ENCODE measurements at places on chromosomes 1 and 21.

DNA sequence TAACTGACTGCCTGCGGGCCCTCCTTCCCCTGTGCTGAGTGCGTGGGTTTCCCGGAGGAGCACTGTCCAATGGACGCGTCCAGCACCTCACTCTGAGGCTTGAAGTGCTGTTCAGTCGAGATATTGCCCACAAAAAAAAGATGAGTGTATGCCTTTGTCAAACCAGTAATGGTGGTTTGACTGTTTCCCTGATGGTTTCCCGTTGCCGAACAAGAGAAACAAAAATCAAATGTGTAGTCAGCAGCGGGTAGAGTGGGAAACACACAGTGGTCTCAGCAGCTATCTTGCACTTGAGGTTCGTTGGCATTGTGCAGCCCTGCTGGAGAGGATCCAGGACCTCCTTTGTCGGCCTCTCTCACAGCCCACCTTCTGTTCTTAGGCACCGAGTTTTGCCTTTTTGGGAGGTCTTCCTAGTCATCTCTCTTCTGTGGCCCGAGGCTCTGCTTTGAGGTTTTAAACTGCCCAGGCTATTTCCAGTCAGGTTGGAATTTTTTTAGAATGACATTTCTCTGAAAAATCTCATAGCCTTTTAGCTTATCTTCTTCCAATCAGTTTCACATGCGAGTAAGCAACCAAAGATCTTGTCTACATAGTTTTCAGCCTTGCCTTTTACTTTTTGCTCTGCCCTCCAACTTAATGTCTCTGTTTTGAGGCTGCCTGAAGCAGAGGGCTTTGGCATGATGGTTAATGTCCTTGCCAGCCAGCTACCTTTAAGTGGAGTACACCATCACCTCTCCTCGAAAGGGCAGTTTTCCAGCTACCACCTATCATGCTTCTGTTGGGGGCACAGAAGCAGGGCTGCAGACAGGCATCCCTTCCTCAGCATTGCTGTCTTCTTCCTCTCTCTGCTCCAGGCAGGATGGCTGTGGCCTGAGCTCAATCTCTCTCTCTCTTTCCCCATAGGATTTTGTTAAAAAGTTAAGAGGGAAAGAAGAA lies 132.3 kb downstream of the URB2 start:
- no peak for DNase-seq

GRCh38 chr1:43435146-43436145 lies 18.3 kb downstream of the HYI start:
- no peak for DNase-seq

DNA sequence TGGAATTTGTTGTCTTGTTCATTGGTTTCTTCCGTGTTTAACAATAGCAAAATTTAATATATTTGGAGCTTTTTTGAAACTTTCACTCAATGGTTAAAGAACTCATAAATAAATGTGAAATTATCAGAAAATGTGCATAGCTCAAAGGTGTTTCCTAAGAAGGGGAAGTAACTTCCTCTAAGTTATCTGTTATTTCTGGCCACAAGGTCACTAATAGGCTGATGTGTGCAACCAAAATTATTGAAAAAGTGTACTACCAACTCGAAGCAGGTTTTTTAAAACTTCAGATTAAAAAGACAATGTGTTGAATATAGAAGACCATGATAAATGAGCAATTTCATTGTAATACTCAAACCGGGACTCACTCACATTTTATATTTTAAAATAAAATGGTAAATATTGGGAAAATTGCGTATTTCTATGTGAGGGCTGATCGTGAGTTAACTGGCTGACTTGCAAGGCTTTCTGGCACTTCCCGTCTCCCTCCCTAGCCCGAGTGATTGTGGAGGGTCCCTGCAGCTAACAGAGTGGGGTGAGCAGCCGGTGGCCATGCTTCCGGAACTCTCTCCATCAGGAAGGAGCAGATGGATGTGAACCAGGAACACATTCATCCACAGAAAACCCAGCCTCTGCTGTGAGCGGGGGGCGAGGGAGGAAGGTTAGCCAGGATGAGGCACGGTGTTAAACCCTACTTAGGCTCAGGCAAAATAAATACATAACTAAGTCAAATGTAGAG lies 96.9 kb downstream of the ERG start:
- DNase-seq, result no peak

GRCh38 chr1:233060461-233060994 lies 110.1 kb downstream of the NTPCR start:
- no peak for DNase-seq

DNA sequence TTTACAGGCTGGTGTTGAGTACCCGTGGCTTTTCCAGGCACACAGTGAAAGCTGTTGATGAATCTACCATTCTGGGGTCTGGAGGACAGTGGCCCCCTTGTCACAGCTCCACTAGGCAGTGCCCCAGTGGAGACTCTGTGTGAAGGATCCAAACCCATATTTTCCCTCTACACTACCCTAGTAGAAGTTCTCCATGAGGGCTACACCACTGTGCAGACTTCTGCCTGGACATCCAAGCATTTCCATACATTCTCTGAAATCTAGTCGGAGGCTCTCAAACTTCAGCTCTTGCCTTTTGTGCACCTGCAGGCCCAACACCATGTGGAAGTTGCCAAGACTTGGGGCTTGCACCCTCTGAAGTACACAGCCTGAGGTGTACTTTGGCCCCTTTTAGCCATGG lies 227.8 kb downstream of the BACH1 start:
- DNase-seq, result no peak

- DNase-seq, result no peak
Measured at GRCh38 chr1:17277511-17278159, 28.7 kb downstream of the PADI3 start.

DNA sequence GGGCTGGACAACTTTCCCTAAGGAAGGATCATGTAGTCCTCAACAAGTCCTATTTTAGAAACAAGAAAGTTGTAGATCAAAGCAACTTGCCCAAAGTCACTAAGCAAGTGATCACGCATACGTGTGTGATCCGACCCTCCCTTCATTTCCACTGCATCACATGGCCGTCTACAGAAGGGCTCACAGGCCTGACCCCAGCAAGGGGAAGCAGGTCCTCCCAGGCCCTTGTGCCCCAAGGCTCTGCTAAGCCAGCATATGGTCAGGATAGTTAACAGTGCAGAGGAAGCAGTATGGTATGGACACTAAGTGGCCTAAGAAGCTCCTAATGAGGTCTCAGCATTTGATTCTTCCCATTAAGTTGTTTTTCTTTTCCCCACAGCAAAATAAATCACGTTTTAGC lies 24.8 kb downstream of the TFAP2E start:
- no peak for DNase-seq

GRCh38 chr21:23725576-23725975 lies 1881.7 kb downstream of the MRPL39 start:
- DNase-seq, result no peak

GRCh38 chr1:43447891-43448708 lies 5.6 kb downstream of the HYI start:
- DNase-seq, result no peak

GRCh38 chr1:20931930-20932436 lies 144.9 kb upstream of the HP1BP3 start:
- DNase-seq, result no peak

GRCh38 chr1:35326246-35326866 lies 57.8 kb downstream of the ZMYM4 start:
- DNase-seq, result no peak

GRCh38 chr1:231952154-231952553 lies 325.6 kb downstream of the DISC1 start:
- no peak for DNase-seq

- no peak for DNase-seq
Measured at GRCh38 chr1:161866241-161866640, 100.1 kb downstream of the ATF6 start.

GRCh38 chr1:245997471-245998258 lies 509.4 kb downstream of the SMYD3 start:
- DNase-seq, result no peak

DNA sequence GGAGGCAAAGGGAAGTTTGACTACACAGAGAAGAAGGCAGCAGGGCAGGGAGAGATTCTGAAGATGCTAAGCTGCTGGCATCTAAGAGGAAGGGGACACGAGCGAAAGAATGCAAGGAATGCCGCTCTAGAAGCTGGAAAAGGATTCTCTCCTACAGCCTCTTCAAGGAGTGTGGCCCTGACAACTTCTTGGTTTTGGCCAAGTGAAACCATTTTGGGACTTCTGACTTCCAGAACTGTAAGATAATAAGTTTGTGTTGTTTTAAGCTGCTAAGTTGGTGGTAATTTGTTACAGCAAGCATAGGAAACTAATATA lies 28.5 kb downstream of the MGST3 start:
- DNase-seq, result no peak

- DNase-seq, result no peak
Measured at GRCh38 chr1:223620297-223620897, 45.1 kb downstream of the CAPN8 start.

- no peak for DNase-seq
Measured at GRCh38 chr1:59747420-59748024, 67.2 kb upstream of the HOOK1 start.

- DNase-seq, result no peak
Measured at GRCh38 chr1:13829152-13829769, 129.3 kb downstream of the PRDM2 start.

GRCh38 chr1:109617291-109617801 lies 2.1 kb downstream of the GNAT2 start:
- DNase-seq, result no peak

- DNase-seq, result no peak
Measured at GRCh38 chr1:27322569-27323240, 742 bp downstream of the TMEM222 start.

DNA sequence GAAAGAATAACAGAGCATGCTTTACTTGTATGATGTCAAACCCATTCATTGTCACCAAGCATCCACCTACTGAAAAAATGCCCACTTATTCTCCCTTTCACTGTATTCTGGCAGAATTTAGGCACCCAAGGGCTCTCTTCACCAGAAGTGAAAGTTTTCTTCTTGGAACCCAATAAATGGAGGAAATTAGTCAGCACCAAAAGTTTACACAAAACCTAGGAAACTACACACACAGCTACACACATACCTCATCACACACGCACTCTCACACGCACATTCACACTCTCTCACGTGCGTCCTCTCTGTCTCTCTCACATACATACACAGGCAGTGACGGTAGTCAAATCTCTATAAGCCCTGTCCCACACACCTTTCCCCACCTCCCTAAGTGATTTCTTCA lies 37.6 kb downstream of the MCOLN2 start:
- no peak for DNase-seq

DNA sequence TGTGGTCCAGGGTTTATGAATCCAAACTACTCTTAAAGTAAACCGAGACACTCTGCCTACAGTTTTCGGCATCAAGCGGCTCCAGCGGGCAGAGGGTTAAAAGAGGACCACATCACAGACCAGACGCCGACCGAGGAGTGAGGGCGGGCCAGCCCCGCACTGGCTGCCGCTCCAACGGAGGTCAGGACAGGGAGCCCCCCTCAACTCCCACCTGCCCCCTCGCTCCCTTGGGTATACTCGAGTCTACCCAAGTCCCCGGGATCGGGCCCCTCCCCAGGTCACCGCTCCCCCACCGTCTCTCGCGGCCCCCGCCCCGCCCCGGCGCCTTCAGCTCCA lies 312 bp downstream of the ARNT start:
- peak; percentile 56 for DNase-seq

- no peak for DNase-seq
Measured at GRCh38 chr1:198018529-198018928, 101.4 kb downstream of the LHX9 start.

DNA sequence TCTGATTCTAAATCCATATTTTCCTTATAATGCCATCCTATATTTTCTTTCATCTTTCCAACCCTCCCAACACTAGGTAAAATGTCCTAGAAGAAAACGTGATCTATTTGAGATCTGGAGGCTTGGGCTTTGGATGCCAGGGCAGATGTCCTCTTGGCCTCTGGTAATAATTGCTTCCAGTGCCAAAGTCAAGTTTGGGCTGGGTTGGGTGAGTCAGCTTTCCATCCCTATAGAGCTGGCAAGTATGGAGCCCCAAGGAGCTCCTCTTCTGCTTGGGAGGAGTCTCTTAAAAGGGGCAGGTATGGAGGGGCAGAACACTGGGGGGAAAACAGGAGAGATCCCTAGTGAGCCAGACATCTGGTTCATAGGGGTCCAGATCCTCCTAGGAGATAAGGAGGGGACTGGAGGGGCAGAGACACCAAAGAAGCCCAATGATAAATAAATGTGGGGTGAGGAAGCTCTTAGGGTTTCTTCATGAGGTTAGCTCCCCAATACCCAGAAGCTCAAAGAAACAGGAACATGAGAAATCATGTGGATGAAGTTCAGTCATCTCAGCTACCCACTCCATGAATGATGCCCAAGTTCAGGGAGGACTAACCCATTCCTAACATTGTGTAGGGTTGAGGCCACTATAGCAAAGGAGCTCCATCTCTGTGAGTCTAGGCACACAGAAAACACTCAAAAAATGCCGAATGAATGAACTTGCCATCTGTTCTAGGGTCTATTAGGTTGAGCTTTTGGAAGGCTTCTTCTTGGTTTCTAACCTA lies 3.5 kb downstream of the C1orf116 start:
- no peak for DNase-seq

DNA sequence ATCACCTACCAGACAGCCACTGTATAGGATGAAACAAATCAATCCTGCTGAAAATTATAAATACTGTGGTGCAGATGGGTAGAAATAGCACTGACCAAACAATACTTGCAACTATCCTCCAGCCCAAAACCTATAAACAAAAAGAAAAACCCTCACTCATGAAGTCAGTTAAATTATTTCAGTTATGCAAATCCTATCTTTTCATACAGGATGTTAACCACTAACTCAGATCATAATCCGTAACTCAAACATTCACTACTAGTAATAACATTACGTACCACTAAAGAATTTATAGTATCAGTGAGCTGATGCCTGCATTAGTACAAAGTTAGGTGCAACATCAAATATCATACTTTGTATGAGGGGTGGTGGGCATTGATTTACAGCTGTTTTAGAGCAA lies 2.6 kb downstream of the NDC1 start:
- DNase-seq, result no peak

DNA sequence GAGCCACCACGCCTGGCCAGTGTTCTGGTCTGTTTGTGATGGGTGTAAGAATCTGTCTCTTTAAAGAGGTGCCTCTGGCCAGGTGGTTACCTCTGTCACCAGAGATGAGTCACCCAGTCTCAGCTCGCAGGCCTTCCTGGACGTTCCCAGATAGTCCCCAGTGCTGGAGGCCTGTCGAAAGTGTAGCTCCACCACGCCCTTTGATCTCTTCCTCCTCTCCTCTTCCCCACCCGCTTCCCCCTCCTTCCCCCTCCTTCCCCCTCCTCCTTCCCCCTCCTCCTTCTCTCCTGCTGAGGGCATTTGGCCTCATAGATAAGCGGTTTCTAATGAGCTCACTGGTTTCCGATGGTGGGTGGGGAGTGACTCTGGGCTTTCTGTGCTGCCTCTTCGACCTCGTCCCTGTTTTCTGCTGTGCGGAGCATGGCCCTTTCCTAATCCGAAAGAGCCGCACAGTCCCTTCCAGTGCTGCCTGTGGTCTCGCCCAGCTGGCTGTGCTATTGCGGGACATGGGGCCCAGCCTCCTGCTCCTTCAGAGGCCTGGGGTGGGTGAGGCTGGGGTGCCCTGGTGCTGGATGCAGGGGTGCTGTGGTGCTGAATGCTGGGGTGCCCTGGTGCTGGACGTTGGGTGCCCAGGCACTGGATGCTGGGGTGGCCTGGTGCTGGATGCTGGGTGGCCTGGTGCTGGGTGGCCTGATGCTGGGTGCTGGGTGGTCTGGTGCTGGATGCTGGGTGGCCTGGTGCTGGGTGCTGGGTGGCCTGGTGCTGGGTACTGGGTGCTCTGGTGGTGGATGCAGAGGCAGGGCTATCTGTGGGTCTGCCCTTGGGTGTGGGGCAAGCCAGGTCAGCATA lies 19.2 kb downstream of the AGPAT3 start:
- no peak for DNase-seq
